GM12878 (cell line): ENCODE measurements at places on chromosomes 11 and 22. TPM values are rescaled to one million over a fixed set of nuclear protein-coding genes. Genes with fewer than 3 reads are reported as not detected.

Gene ZBTB16
- 0.13 and 0.38 TPM in 2 replicates for total RNA-seq

Gene C11orf16
- total RNA-seq: not detected in 2 replicates

Gene SAMM50
- 66.1 and 67.9 TPM in 2 replicates for total RNA-seq

Gene MOGAT2
- total RNA-seq: 0.44 and 0.45 TPM in 2 replicates

Gene C2CD2L
- 9.6 and 11.0 TPM in 2 replicates for total RNA-seq

Gene MS4A2
- not detected in 2 replicates for total RNA-seq

Gene EIF4ENIF1
- 36.5 and 37.7 TPM in 2 replicates for total RNA-seq

Gene CCDC15
- 2.3 and 3.2 TPM in 2 replicates for total RNA-seq

Gene CAVIN3
- total RNA-seq: 7.8 and 8.6 TPM in 2 replicates

Gene PRODH
- 0.13 TPM in 1 of 2 replicates, not detected in the other for total RNA-seq

Gene LRP4
- 0.21 TPM in 1 of 2 replicates, not detected in the other for total RNA-seq

Gene CEP126
- total RNA-seq: 0.05 TPM in 1 of 2 replicates, not detected in the other

Gene SYT9
- not detected in 2 replicates for total RNA-seq

Gene SLC22A6
- not detected in 2 replicates for total RNA-seq

Gene P2RY6
- total RNA-seq: 0.21 and 0.66 TPM in 2 replicates

Gene CDC42EP2
- 0.66 and 1.2 TPM in 2 replicates for total RNA-seq

Gene XBP1
- total RNA-seq: 141 and 149 TPM in 2 replicates

Gene FBXO3
- 9.2 and 11.3 TPM in 2 replicates for total RNA-seq

Gene BRSK2
- 0.13 and 0.24 TPM in 2 replicates for total RNA-seq

Gene TNKS1BP1
- total RNA-seq: 12.5 and 15.8 TPM in 2 replicates

Gene RIMBP3B
- total RNA-seq: not detected in 2 replicates

Gene MYO18B
- 0.28 and 0.45 TPM in 2 replicates for total RNA-seq

Gene CASP1
- total RNA-seq: 11.1 and 12.9 TPM in 2 replicates

Gene RFPL3
- not detected in 2 replicates for total RNA-seq

Gene SELENOM
- total RNA-seq: 2.2 and 2.8 TPM in 2 replicates

Gene OMP
- total RNA-seq: not detected in 2 replicates

Gene KCNJ5
- total RNA-seq: not detected in 2 replicates

Gene OR51I1
- not detected in 2 replicates for total RNA-seq

Gene C11orf87
- not detected in 2 replicates for total RNA-seq

Gene OR5T3
- total RNA-seq: not detected in 2 replicates

Gene MS4A15
- total RNA-seq: 0.46 and 0.56 TPM in 2 replicates

Gene LRRN4CL
- not detected in 2 replicates for total RNA-seq

Gene ACTN3
- 0.36 and 0.40 TPM in 2 replicates for total RNA-seq

Gene C1QTNF4
- total RNA-seq: not detected in 2 replicates
